ENCODE measurements at places on chromosomes 4 and X. TPM values are rescaled to one million over a fixed set of nuclear protein-coding genes. Genes with fewer than 3 reads are reported as not detected.
A peak's percentile ranks its signal among the peaks of the same experiment; 100 is the strongest.

- no peak overlapping the region for H3K4me3 ChIP-seq
These were observed 859.3 kb downstream of the RPA4 start for GRCh38 chrX:97743014-97743413.

The STARD8 gene
- 14.8 TPM for total RNA-seq

The PWWP3B gene
- total RNA-seq = not detected

The TBC1D8B gene
- total RNA-seq = 6.6 TPM

The LDB2 gene
- total RNA-seq = 80.9 TPM

The MXRA5 gene
- total RNA-seq = not detected

The CSN1S1 gene
- total RNA-seq = not detected

DNA sequence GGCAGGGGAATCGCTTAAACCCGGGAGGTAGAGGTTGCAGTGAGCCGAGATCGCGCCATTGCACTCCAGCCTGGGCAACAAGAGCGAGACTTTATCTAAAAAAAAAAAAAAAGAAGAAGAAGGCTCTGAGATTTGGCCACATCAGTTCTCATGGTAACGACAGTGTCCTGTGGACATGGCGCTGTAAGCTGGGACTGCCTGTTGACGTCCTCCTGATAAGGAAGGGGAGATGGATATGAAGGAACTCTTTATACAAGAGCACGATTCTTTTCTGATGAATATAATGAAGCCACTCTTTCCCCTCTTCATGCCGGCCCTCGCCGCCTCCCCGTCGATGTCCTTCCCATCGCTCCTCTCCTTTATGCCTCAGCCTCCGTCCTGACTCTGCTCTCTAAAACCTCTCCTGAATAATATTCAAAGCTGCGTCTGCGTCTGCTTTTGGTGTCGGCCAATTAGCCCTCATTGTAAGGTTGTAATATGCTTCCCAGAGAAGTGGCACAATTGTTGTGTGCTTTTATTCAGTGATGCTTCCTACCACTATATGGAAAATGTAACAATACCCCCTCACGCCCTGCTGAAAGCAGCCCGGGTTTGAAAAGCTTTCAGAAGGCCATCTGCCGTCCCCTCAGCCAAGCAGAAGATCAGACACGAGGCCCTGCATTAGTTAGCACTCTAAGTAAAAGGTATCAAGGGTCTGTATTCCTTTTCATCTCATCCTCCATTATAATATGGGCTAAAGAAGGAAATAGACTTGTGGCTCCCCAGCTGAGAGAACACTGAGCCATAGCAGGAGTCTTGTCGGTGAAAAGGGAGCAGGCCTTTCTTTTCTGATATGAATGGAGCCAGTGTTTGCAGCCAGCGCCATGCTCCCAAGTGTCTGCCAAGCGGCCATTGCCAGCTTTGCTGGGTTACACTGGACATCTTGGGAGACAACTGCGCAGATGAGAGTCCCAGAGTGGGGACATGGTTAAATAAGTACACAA, 22.1 kb upstream of the SCOC start:
- peaks cover 10% of the 10 kb centered on the region for H3K27me3 ChIP-seq
- H3K4me1 ChIP-seq = no peaks in the 10 kb centered on the region
- H3K4me3 ChIP-seq = no peak overlapping the region
- no peak for DNase-seq
- H3K36me3 ChIP-seq = no peaks in the 10 kb centered on the region

The KLKB1 gene
- total RNA-seq = not detected

- H3K4me1 ChIP-seq = peaks cover 43% of the 10 kb centered on the region
- peak overlapping the region; percentile 59 for H3K27ac ChIP-seq
- no peak overlapping the region for H3K4me3 ChIP-seq
These were observed 145.2 kb upstream of the SCML1 start for GRCh38 chrX:17592117-17592516.

- H3K27me3 ChIP-seq = no peaks in the 10 kb centered on the region
- no peaks in the 10 kb centered on the region for H3K4me1 ChIP-seq
- DNase-seq = no peak
These were observed 303.0 kb upstream of the GALNT7 start for GRCh38 chr4:172865531-172866127.

The RTL3 gene
- total RNA-seq = not detected

GRCh38 chrX:8183346-8183745, 12.3 kb upstream of the VCX2 start:
- no peak for DNase-seq
- no peaks in the 10 kb centered on the region for H3K4me1 ChIP-seq
- H3K4me3 ChIP-seq = no peak overlapping the region
- no peak overlapping the region for H3K27ac ChIP-seq

GRCh38 chr4:185421366-185422124, 4.2 kb downstream of the UFSP2 start:
- H3K4me3 ChIP-seq = no peak overlapping the region
- no peaks in the 10 kb centered on the region for H3K36me3 ChIP-seq
- no peak overlapping the region for H3K27ac ChIP-seq
- DNase-seq = no peak

The UTP14A gene
- 23.5 TPM for total RNA-seq

The CLIC2 gene
- 0.73 TPM for total RNA-seq

The TMEM47 gene
- total RNA-seq = 22.2 TPM

DNA sequence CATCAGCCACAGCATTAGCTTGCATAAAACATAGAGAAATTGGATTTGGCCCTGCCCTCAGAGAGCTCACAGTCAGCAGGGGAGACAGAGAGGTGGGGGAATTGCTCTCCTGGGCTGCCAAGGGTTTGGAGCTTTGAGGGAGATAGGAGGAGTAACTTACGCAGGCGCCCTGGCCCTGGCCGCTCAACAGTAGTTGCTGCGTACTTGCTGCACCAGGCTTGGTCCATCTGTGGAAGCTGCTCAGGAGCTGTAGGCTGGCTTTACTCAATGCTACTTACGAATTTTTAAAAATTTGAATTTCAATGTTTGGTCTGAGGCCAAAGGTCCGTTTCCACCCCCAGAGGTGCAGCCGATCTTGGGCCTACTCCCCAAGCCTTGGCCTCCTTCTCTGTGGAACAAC, 83.3 kb downstream of the CPZ start:
- H3K27ac ChIP-seq = no peak overlapping the region
- no peak for DNase-seq
- no peaks in the 10 kb centered on the region for H3K27me3 ChIP-seq
- H3K4me3 ChIP-seq = no peak overlapping the region
- H3K36me3 ChIP-seq = no peaks in the 10 kb centered on the region

DNA sequence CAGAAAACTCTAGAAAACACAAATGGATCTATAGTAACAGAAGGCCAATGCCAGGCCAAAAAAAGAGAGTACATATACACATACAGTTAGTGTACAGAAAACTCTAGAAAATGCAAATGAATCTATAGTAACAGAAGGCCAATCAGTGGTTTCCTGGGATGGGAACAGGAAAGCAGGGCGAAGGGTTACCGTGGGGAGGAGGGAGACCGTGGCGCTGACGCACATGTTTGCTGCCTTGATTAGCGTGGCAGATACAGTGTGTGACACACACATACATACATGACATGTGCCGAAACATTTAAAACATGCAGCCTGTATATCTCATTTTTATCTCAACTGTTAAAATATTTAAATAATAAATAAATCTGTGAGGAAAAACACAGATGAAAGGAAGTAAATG, 14.7 kb downstream of the GAK start:
- no peak for DNase-seq
- no peak overlapping the region for H3K27ac ChIP-seq
- H3K4me3 ChIP-seq = no peak overlapping the region
- H3K36me3 ChIP-seq = no peaks in the 10 kb centered on the region

DNA sequence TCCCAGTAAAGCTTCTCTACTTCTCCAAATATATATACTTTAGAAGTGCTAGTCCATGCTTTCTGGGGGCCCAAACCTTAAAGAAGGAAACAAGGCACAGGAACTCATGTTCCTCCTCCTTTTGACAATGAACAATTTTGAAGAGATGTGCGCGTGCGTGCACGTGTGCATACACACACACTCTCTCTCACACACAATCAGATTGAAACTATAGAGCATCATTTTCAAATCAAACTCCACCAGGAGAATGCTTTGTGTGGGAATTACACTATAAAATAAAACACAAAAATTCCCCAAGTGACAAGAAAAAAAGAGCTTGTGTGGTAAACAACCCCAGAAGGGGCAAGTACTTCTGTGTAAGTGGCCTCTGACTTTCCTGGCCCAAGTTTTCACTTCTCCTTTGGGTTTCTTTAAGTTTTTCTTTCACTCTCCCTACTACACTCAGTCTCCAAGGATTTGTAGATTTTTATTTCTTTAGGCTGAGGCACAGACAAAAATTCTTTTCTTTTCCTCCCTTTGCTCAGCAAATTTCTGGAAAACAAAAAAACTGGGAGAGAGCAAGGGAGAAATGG, 46.6 kb upstream of the SHISA3 start:
- H3K27me3 ChIP-seq = no peaks in the 10 kb centered on the region
- no peaks in the 10 kb centered on the region for H3K36me3 ChIP-seq
- no peak for DNase-seq
- no peak overlapping the region for H3K27ac ChIP-seq
- no peaks in the 10 kb centered on the region for H3K4me1 ChIP-seq

- no peaks in the 10 kb centered on the region for H3K27me3 ChIP-seq
- DNase-seq = no peak
- H3K36me3 ChIP-seq = no peaks in the 10 kb centered on the region
- no peaks in the 10 kb centered on the region for H3K4me1 ChIP-seq
These were observed 33.9 kb downstream of the AFF2 start for GRCh38 chrX:148534291-148534690.

GRCh38 chr4:111905511-111905910, 239.7 kb upstream of the FAM241A start:
- no peak overlapping the region for H3K27ac ChIP-seq
- H3K36me3 ChIP-seq = no peaks in the 10 kb centered on the region
- no peaks in the 10 kb centered on the region for H3K4me1 ChIP-seq
- no peak overlapping the region for H3K4me3 ChIP-seq
- no peaks in the 10 kb centered on the region for H3K27me3 ChIP-seq

The PAK3 gene
- 0.16 TPM for total RNA-seq

DNA sequence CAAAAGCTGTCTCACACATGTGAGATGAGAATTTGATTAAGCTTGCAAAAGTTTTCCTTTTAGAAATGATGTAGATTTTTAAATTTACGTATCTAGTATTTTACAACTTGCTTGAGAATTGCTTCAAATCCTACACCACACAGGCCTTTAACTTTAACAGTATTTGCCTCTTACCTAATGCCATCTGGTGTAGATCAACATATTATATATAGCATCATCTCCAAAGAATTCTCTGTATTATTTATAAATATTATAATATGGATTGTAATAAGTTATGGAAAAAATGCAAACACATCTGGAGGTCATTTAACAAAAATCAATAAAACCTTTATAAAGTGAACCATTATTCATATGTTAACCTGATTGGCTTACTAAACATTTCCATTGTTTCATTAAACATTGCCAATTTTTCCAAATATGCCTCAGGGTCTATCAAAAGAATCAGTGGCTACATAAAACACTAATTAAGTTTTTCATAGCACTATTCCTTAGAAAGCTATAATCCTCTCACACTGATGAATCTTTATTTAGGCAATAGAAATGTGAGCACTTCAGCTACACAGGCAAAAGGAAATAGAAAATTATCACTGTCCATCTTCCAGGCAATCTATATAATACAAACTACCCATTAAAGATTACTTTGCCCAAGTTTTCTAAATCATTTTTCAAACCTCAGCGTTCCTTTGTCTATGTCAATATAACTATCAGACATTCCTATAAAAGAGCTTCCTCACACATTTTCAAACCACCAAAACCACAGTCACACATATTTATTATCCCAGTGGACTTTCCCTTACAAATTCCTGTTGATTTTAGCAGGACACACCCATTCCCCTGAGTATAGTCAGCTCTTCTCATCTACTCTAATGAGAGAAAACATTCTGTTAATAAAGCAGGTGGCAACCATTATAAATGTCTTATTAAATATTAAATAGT, 83.5 kb upstream of the INTU start:
- H3K36me3 ChIP-seq = no peaks in the 10 kb centered on the region
- H3K4me1 ChIP-seq = no peaks in the 10 kb centered on the region
- H3K27me3 ChIP-seq = no peaks in the 10 kb centered on the region
- DNase-seq = no peak

The ABLIM2 gene
- total RNA-seq = 0.30 TPM

DNA sequence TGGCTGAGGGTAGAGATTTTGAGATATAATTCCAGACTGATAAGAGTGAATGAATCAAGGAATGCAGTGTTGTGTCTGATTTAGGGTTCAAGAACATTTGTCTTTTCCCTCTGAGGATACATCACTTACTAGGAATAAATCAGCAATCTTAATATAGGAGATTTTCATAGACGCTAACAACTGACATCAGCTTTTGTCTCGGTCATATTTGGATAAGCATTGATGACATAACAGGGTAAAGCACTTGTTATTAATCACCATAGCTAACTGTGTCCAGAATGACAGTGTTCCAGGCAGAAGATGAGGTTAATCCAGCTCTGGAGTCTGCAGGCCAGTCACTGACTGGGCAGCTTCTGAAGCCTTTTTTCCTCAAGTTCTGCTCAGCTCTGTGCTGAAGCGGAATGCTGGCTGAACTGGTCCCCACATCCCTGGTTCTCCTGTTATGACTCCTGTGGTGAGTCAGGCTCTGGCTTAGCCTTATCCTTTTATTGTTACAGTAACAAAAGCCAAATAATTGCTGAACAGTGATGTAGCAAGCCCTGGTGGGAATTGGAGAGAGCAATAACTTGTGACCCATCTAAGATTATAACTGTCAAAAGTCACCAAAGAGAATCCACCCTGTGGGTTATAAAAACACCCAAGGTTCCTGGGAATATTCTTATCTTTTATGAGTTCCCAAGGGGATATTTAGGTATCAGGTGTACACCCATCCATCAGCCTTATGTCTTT, 41.8 kb downstream of the FNIP2 start:
- no peaks in the 10 kb centered on the region for H3K36me3 ChIP-seq
- H3K27me3 ChIP-seq = no peaks in the 10 kb centered on the region
- peak overlapping the region; percentile 95 for H3K27ac ChIP-seq
- peaks cover 23% of the 10 kb centered on the region for H3K4me1 ChIP-seq
- peak; percentile 95 for DNase-seq
- H3K4me3 ChIP-seq = no peak overlapping the region

DNA sequence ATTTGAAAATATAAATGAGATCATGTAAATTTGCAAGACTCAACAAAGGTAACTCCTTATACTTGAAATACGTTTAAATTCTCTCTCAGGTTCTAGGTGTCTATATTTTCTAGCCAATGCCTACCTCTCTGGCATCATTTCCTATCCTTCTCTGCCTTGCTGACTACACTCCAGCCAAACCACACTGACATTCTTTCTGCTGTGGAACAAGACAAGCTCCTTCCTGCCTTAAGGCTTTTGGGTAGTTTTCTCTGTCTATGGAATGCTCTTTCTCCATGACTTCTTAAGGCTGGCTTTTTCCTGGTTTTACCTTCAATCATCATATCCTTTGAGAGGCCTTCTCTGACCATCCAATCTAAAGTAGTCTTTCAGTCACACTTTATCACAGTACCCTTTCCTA, 201.0 kb downstream of the SPRY1 start:
- no peak overlapping the region for H3K4me3 ChIP-seq
- no peak for DNase-seq
- no peaks in the 10 kb centered on the region for H3K27me3 ChIP-seq
- H3K4me1 ChIP-seq = peaks cover 31% of the 10 kb centered on the region
- no peak overlapping the region for H3K27ac ChIP-seq
- H3K36me3 ChIP-seq = no peaks in the 10 kb centered on the region

The SSX4 gene
- total RNA-seq = not detected

Data from endothelial cell of umbilical vein (primary cell).